ENCODE measurements at places on chromosomes 7 and 10. TPM values are rescaled to one million over a fixed set of nuclear protein-coding genes. Genes with fewer than 3 reads are reported as not detected.

DNA sequence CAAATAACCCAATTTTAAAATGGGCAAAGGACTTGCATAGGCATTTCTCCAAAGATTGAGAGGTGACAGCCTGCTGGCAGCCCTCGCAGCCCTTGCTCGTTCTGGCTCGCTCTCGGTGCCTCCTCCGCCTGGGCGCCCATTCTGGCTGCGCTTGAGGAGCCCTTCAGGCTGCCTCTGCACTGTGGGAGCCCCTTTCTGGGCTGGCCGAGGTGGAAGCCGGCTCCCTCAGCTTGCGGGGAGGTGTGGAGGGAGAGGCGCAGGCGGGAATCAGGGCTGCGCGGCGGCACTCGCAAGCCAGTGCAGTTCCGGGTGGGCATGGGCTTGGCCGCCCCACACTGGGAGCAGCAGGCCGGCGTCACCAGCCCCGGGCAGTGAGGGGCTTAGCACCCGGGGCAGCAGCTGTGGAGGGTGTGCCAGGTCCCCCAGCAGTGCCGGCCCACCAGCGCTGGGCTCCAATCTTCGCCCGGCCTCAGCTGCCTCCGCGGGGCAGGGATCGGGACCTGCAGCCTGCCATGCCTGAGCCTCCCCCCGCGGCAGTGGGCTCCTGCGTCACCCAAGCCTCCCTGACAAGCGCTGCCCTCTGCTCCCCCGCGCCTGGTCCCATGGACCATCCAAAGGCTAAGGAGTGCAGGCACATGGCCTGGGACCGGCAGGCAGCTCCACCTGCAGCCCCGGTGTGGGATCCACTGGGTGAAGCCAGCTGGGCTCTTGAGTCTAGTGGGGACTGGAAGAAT, 54.0 kb upstream of the GALNT17 start:
- no peak for DNase-seq

GRCh38 chr7:99473315-99473596, 566 bp downstream of the ZNF789 start:
- DNase-seq, result peak; percentile 79

GRCh38 chr10:128902031-128902710, 564.9 kb upstream of the MGMT start:
- no peak for DNase-seq

- DNase-seq, result no peak
These were observed 205.3 kb upstream of the HDAC9 start for GRCh38 chr7:18290223-18290622.

CEP55 gene
- 14.9 TPM for polyA plus RNA-seq

AKAP9 gene
- polyA plus RNA-seq, result 31.3 TPM
